ENCODE measurements at places on chromosomes 2 and 18.

DNA sequence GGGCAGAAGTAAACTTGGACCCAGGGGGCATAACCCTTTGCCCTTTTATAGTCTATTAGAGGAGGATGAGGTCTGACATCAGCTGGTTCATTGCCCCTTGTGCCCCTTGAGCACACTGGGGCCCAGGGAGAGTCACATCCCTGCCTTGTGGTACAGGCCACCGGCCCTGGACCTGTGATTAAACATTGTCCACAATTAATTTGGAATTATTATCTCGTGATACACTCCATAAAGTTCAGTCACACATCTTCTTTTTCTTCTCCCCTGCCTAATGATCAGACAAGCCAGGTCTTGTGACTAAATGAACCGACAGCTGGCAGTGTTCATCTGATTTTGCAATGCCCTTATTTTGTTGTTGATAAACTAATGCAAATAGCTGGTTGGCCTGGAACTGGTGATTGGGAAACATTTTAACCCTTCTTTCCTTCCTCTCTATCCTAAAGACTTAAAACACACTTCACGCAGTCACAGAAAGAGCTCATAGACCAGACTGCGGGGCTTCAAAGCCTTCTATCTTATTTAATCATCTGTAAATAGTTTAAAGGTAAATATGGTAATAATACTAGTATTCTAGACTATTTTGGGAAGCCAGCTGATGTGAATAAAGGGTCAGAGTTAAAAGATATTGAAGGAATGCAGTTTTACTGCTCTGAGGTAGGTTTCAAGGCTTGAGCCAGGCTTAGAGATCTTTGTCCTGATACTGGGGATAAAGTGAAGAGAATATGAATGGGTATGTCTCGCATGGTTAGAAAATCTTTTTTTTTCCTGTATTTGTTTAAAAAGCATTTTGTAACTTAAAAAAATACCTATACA lies 13.4 kb downstream of the IL1R1 start:
- no peak for DNase-seq

DNA sequence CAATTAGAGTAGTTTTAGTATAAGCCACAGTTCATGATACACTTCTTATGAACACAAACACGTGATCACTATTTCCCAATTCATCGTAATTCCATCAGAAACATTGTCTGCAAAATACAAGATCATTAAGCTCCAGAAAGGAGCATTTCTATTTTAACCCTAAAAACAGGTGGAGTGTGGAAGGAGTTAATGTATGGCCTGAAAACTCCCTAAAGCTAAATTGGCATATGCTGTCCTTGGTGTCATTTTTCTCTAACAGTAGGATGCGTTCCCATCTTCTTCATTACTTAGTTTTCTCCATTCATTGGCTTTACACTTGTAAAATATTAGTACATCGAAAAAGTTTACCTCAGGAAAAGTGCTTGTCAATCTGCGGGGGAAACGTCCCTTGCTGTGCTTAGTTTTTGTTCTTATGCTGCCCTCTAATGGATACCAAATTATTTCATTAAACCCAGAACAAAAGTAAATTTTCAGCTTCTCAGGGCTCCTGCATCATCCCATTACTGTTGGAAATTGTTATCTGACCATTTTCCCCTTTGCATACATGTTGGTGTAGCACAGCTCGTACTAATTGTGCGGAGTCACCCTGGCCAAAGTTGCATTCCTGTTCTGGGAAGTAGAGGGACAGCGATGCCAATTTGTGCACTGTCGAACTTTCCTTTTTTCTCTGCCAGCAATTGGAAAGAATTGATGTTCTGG lies 153.4 kb downstream of the GPD2 start:
- peak; percentile 22 for DNase-seq

GRCh38 chr18:72041313-72042032 lies 502.7 kb downstream of the CBLN2 start:
- no peak for DNase-seq

GRCh38 chr2:179442206-179442605 lies 177.6 kb upstream of the SESTD1 start:
- no peak for DNase-seq

DNA sequence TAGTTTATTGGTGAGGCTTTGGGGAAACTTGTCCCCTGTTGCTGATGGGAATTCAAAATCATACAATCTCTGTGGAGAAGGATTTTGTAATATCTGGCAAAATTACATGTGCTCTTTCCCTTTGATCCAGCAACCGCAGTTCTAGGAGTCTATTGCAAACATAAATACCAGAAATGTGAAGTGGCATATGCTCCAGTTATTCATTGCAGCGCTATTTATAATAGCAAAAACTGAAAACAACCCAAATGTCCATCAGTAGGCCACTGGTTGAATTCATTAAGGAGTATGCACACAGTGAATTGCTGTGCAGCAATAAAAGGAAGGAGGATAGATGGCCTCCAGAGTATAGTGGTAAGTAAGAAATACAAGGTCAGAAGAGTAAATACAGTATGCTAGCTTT lies 76.5 kb downstream of the HNRNPLL start:
- no peak for DNase-seq
